ENCODE measurements at places on chromosomes 2 and 18.

- H3K27me3 ChIP-seq = no peaks in the 10 kb centered on the region
- H3K36me3 ChIP-seq = no peaks in the 10 kb centered on the region
Observed at GRCh38 chr2:15893689-15894480, 46.5 kb upstream of the MYCN start.

DNA sequence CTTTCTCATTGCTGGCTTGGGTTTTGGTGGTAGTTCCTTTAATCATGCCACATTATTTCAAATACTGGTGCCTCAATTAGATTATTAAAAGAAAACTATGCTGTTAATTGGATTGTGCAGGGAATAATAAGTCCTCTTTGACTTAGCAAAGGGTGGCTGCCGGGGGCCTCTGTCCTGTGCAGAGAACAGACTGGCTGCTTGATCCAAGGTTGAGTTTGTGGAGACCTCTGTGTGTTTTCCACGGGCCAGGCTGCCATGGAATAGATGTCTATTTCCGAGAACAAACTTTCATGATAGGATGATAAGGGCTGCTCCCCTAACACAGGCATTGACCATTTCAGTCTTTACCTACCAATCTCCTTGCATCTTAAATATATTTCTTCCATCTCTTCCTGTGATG, 30.4 kb upstream of the OTOS start:
- H3K27me3 ChIP-seq = no peaks in the 10 kb centered on the region
- H3K4me3 ChIP-seq = no peak overlapping the region
- H3K27ac ChIP-seq = no peak overlapping the region
- DNase-seq = no peak

DNA sequence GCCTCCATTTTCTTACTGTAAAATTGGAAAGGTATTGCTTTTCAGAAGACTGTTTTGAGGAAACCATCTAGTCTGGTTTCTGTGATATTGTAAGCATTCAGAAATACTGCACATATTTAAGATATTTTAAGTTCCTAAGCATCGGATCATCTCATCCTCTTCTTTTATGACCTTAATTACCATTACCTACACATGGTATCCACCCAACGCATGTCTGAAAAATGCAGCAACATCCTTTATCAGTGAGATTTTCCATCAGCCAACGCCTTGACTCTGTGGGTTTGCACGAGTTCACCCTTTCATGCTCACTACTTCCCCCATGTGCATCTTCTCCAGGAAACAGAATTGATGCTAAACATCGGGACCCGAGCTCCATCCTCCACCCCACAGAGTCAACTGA, 84.3 kb downstream of the COL4A4 start:
- H3K27me3 ChIP-seq = no peaks in the 10 kb centered on the region
- DNase-seq = no peak
- H3K36me3 ChIP-seq = no peaks in the 10 kb centered on the region
- no peak overlapping the region for H3K27ac ChIP-seq
- no peaks in the 10 kb centered on the region for H3K4me1 ChIP-seq
- no peak overlapping the region for H3K4me3 ChIP-seq

GRCh38 chr18:79554321-79554720, 125.3 kb upstream of the CTDP1 start:
- no peak overlapping the region for H3K4me3 ChIP-seq
- no peaks in the 10 kb centered on the region for H3K4me1 ChIP-seq
- no peaks in the 10 kb centered on the region for H3K36me3 ChIP-seq
- no peak for DNase-seq

GRCh38 chr2:203989521-203989920, 53.0 kb downstream of the ICOS start:
- H3K27me3 ChIP-seq = no peaks in the 10 kb centered on the region
- H3K27ac ChIP-seq = peak overlapping the region; percentile 66
- no peak for DNase-seq
- H3K4me3 ChIP-seq = no peak overlapping the region

DNA sequence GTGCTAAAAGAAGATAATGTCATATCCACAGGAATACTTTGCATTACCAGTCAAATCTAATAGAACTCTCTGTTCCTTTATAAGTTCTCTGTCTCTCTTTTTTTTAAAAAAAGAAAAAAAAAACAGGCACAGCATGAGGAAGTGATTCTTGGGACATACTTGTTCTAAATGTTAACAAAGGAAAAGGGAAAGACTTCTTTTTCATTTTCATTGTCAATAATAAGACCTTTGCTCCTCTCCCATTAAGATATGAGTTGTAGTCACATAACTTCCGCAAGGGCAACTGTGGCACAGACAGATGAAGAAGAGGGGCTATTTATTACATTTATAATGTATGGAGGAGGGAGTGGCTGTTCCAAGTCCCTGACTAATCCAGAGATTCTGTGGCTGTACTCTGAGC, 4.7 kb downstream of the CD302 start:
- peak overlapping the region; percentile 20 for H3K27ac ChIP-seq
- no peak for DNase-seq
- no peaks in the 10 kb centered on the region for H3K36me3 ChIP-seq

DNA sequence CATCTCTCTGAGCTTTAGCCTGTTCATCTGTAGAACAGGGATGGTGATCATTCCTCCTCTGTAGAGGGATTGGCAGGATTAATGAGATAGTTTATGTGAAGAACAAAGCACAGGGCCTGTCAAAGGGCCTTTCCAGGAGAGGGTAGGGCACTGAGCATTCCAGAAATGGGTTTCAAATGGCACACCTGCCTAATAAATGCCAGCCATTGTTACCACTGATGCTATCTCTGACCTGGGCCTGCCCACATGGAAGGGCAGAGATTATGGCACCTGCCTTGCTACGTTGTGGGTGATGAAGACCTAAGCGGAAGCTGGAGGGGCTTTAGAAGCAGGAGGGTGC, 31.0 kb upstream of the GMPPA start:
- no peak overlapping the region for H3K4me3 ChIP-seq
- no peaks in the 10 kb centered on the region for H3K4me1 ChIP-seq

GRCh38 chr18:56977309-56977708, 169.6 kb upstream of the BOD1L2 start:
- H3K36me3 ChIP-seq = no peaks in the 10 kb centered on the region
- H3K4me1 ChIP-seq = no peaks in the 10 kb centered on the region
- no peak for DNase-seq
- H3K27ac ChIP-seq = no peak overlapping the region
- no peak overlapping the region for H3K4me3 ChIP-seq

GRCh38 chr2:36964496-36965058, 1.8 kb downstream of the STRN start:
- H3K4me3 ChIP-seq = peak overlapping the region; percentile 93
- no peak overlapping the region for H3K27ac ChIP-seq
- no peaks in the 10 kb centered on the region for H3K27me3 ChIP-seq
- peaks cover 43% of the 10 kb centered on the region for H3K4me1 ChIP-seq
- DNase-seq = no peak

- no peak overlapping the region for H3K4me3 ChIP-seq
- H3K27me3 ChIP-seq = no peaks in the 10 kb centered on the region
- no peaks in the 10 kb centered on the region for H3K4me1 ChIP-seq
- no peak overlapping the region for H3K27ac ChIP-seq
- no peak for DNase-seq
Observed at GRCh38 chr2:231732604-231733003, 24.3 kb downstream of the PTMA start.

- H3K4me1 ChIP-seq = no peaks in the 10 kb centered on the region
- no peak for DNase-seq
- H3K36me3 ChIP-seq = no peaks in the 10 kb centered on the region
- H3K27ac ChIP-seq = no peak overlapping the region
- no peak overlapping the region for H3K4me3 ChIP-seq
- H3K27me3 ChIP-seq = peaks cover 14% of the 10 kb centered on the region
Observed at GRCh38 chr2:27518782-27519113, 22.1 kb downstream of the GCKR start.

DNA sequence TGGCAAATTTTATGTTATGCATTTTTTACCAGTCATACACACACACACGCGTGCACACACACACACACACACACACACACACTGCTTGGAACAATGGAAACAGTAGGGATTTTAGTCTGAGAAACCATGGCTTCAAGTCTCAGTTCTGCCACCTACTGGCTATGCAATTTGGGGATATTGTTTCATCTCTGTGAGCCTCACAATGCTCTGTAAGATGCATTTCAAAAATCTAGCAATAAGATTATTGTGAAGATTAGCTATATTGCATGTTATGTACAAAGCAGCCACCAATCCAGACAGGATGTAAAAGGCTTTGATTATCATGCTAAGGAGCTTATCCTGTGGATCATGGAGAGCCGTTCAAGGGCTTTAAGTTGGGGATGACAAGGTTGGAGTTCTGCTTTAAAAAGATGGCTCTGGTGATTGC, 401.4 kb downstream of the NBAS start:
- no peak for DNase-seq
- H3K36me3 ChIP-seq = no peaks in the 10 kb centered on the region
- H3K27me3 ChIP-seq = no peaks in the 10 kb centered on the region
- no peaks in the 10 kb centered on the region for H3K4me1 ChIP-seq

GRCh38 chr18:74623047-74623816, 25.6 kb downstream of the ZNF407 start:
- H3K27me3 ChIP-seq = no peaks in the 10 kb centered on the region
- no peak for DNase-seq
- no peaks in the 10 kb centered on the region for H3K4me1 ChIP-seq
- no peak overlapping the region for H3K4me3 ChIP-seq

- no peak overlapping the region for H3K4me3 ChIP-seq
- H3K27me3 ChIP-seq = no peaks in the 10 kb centered on the region
- no peak for DNase-seq
- H3K27ac ChIP-seq = no peak overlapping the region
Observed at GRCh38 chr2:194380011-194380410, 1277.0 kb upstream of the SLC39A10 start.

DNA sequence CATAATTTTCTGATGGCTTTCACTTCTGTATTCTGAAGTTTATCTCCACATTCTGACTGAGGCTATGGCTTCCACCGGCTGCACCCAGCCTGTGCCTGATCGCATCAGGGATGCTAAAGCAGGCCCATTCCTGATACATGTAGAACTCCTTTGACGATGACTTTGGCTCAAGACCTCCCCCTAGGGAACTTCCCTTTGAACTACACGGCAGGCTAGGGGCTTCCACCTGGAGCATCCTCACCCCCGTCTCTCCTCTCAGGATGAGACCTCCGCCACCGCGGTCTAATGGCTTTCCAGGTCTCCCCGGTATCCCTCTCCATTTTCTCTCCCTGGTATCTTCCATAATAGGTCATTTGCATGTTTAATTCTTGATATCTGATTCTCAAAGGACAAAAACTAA, 214.9 kb upstream of the CHST9 start:
- no peak for DNase-seq
- H3K36me3 ChIP-seq = no peaks in the 10 kb centered on the region
- no peak overlapping the region for H3K27ac ChIP-seq
- no peaks in the 10 kb centered on the region for H3K4me1 ChIP-seq
- H3K4me3 ChIP-seq = no peak overlapping the region

DNA sequence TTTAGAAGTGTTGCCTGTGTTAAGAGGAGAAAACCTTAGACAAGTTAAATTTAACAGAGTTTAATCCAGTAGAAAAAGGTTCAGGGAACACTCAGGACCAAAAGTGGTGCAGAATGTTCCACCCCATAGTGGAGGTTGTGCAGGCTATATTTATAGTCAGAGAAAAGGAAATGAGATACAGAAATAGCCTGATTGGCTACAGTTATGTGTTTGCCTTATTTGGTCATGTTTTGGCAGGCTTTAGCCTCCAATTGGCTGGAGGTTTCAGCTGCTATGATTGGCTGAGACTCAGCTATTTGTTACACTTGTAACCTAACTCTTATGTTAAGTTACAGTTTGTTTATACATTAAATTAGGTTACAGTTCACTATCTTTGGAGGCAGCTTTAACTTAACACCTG, 4.2 kb downstream of the STAMBP start:
- DNase-seq = no peak
- H3K27me3 ChIP-seq = no peaks in the 10 kb centered on the region
- no peak overlapping the region for H3K4me3 ChIP-seq
- peaks cover 45% of the 10 kb centered on the region for H3K36me3 ChIP-seq
- H3K27ac ChIP-seq = no peak overlapping the region

GRCh38 chr2:36389091-36389564, 33.5 kb downstream of the CRIM1 start:
- DNase-seq = no peak
- peak overlapping the region; percentile 21 for H3K27ac ChIP-seq
- H3K4me3 ChIP-seq = no peak overlapping the region
- no peaks in the 10 kb centered on the region for H3K36me3 ChIP-seq
- H3K4me1 ChIP-seq = peaks cover 13% of the 10 kb centered on the region

Data from left lung (tissue), 14 donors.